ENCODE measurements at places on chromosomes 5 and 9.

DNA sequence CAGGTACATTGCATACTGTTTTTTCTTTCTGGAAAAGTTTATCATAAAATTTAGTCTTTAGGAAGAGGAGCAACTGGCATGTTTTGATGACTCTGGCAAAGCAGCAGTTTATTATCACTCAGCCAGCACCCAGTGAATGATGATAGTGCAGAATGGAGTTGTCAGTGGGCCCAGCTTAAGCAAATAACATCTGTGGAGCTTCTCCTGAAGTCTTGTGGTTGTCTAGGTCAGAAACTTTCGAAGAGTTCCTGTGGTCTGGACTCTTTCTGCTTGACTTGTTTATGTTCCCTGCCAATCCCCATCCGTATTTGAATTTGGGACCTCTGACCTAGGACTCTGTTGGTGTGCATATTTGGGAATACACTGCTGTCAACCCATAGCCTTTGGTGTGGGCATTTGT is 38.1 kb upstream of the C5orf47 start:
- no peak for DNase-seq

DNA sequence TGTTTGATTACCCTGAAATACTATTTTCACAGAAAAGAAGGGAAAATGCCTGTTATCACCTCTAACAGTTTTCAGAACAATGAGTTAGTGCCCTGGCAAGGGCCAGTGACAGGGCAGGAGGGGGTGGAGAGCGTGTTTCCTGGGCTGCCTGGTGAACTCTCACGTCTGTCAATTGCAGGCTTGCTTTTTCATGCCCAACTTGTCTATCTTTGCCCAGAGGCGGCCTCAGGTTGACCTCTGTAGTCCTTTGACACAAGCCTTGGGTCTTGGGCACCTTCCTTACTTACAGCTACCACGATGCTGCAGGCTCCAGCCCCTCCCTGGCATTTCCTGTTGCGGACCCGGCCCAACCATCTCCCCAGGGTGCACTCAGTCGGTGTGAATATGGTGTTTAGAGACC is 2.2 kb upstream of the CEL start:
- no peak for DNase-seq

- DNase-seq: no peak
Observed at GRCh38 chr9:93976081-93976480, 20.9 kb upstream of the BARX1 start.

DNA sequence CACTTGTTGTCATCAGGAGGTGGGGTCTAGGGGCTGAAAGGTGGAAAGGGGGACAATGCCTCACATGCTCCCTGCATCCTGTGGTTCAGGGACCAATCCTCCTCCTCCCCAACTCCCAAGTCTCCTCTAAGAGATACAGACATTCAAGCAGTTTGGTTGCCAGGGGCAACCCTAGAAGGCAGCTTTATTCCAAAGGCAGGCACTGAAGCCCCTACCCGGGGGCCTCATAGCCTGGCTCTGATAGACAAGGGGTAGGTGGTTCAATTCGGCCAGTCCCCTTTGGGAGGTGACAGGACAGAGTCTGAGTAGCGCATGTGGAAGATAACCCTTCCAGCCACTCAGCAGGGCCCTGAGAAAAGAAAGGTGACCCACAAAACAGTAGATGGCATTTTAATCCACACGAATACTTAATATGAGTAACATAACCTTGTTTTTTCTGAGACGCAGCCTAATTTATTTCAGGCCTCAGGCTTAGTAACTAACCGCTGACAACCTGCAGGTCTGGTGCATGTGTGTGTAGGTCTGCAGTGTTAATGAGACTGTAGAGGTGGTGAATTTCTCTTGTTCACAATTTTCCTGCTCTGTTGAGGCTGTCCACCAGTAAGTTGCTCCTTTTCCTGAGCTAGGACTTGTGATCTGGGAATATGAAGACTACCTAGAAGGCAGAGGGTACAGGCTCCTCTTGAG is 31.3 kb upstream of the HSPA9 start:
- DNase-seq: no peak

DNA sequence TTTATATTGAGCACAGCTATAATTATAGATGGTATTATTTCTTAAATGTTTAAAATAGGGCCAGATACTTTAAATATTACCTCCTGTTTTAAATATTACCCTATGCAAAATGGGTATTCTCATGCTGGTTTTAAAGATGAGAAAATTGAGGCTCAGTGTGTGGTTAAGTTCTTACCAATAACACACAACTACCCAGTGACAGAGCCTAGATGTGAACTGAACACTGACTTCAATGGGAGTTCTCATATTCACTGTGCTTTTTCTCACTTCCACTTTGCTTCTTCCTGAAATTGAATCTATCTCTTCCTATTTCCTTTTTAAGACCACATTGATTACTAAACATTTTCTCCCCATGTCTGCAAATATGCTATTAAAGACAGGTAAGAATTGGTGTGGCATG is 135.8 kb upstream of the TUSC1 start:
- no peak for DNase-seq

DNA sequence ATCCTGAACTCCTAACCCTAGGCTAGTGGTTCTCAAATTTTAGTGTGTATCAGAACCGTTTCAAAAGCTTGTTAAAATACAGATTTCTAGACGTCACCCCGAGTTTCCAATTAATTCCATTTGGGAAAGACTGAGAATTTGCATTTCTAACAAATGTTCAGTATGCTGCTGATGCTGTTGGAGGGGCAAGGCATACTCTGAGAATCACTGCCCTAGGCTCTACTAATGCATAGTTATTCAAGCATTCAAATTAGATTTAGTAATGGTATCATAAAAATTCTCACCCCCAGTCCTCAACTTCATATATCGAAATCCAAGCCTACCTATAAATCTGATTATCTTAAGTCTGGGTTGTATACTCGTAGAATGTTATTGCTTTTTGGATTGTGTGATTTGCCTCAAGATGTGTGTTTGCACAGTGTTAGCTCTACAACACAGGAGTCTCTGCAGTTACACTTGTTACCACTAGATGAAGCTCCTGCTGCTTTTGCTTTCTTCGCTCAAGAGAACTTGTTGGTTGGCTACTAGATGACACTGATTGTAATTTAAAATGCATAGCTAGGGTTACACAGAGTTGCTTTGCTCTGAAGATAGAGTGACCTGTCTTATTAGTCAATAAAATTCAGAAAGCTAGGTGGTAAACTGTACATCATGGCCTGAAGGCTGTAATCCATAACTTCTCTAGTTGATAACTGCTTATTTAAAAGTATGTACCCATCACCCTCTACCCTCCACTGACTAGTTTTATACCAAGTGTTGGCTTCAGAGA is 7.5 kb upstream of the ERAP2 start:
- no peak for DNase-seq

DNA sequence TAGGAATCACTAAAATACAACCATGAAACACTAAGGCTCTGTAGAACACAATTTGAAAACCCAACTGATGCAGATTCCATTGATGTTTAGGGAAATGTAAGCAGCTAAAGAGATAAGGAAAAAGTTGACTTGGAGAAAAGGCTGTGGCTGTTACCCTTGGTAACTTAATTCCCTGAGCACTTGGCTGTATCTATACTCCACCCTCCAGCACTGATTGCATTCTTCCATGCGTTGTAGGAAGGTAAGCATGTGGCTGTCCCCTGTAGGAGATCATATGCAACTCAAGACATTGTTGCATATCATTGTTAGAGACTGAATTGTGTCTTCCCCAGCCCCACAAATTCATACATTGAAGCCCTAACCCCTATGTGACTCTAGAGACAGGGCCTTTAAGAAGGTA is 184.5 kb downstream of the CEMIP2 start:
- DNase-seq: no peak

DNA sequence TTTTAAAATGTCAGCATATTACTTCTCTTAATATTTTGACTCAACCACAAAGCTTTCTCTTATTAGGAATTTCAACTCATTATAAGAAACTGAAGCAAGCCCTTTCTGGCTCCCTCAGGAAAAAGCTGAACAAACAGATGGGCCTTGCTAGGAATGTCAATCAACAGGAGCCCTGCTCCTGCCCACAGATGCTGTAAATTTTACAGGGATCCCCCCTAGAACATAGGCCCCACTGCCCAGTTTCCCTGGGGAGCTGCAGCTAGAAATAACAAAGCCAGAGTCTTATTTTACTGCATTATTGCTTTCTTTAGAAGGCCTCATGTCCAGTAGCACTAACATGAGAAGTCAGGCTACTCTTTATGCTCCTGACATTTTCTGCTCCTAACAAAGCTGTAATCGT is 103.8 kb downstream of the PCSK1 start:
- DNase-seq: no peak

DNA sequence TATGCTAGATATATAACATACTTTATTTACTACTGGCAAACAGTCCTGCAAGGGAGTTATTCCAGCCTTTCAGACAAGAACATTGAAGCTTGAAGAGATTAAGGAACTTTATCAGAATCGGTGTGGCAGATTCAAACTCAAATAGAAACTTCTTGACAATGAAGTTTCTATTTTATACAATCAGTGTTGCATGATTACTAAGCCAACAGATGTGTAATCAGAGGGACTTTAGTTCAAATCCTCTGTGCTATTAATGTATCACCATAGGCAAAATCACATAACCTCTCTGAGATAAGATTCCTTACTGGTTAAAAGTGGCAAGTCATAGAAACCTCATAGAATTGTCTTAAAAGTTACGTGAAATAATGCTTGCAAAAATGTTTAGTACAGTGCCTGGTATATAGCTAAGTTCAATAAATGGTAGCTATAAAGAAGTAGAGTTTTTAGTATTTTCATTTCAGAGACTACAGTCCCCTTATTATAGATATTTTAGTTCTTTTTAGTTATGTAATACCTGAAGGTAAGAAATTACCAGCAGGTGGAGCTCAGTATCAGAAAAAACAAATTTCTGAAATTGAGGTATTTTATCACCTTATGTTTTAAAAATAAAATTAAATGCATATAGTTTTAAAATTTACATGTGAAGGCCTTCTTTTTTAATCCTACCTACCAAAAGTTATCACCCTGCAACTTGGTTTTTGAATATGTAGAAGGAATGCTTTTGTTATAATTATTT is 172.1 kb downstream of the FER start:
- DNase-seq: no peak

DNA sequence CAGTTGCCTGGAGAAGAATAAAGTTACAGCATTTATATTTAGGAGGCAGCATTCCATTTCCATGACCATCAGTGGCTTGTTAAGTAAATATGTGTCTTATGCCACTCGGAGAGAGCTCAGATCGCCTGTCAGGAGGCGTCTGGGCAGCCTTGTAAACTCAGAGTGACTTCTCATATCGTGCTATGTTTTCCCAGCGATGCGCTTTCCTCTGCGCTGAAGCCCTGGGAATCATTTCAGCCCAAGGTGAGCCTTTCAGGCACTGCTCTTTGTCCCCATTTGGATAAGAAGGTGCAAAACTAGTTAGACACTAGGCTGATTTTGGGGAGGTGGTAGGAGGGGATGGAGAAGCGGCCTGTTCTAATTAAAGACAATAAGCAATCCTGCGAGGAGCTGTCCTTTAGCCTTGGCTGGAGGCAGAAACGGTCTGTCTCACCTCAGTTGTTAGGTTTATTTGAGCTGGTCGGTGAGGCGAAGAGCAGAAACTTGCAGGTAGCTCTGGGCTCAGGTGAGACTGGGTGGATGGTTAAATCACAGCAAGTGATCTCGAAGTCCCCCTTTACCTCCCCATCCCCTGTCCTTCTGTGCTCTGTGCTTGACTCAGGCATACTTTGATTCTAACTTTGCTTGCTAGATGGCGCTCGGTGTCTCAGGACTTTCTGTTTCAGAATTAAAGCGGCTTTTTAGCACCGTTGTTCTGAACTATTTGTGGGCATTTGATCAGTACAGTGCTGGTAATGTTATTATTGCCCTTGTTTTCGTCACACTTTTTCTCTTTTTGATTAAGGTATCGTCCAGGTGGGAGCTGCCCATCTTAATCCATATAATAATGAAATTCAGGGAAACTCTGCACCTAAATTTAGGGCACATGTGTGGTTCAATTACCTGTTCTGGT is 24.6 kb downstream of the NR2F1 start:
- DNase-seq: no peak

DNA sequence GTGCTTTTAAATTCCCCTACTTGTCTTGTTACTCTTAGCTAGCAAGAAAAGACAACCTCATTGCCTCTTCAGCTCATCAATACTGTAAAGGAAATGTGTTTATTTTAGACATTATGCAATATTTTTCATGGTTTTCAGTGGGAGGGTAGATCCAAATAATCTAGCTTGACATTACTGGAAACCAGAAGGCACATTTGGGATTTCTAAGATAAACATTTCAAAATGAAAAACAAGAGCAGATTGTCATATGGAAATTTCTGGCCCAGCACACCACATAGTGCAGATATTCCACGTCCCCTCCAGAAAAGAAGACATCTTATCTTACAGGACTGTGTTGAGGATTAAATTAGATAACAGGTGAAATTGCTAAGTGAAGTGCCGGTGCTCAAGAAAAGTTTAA is 296.9 kb downstream of the MSX2 start:
- no peak for DNase-seq

GRCh38 chr9:73541923-73542322 is 390.3 kb downstream of the ANXA1 start:
- no peak for DNase-seq

Measured in activated CD8-positive, alpha-beta memory T cell treated with anti-CD3 and anti-CD28 coated beads for 24 hours (primary cell).